Stimulated activated CD4-positive, alpha-beta T cell treated with anti-CD3 and anti-CD28 coated beads, Interleukin-4, amount 100 ng/mL, for 24 hours (primary cell): ENCODE measurements at places on chromosomes 13 and 19.

DNA sequence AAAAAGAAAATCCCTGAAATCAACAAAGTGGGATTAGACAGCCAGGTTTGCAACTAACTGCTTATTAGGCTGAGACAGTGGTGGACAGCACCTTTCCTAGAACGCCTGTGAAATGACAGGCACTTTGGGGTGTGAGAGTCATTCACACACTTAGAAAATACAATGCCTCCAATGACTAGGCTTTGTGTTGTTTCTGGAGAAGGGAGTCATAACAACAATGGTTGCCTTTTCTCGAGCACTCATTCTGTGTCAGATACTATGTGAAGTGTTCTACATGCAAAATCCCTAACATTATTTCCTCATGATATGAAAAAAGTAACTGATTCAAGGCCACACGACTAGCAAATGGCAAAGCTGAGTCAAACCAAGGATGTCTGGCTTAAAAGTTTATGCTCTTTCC lies 41.2 kb downstream of the SACS start:
- no peak for DNase-seq

- no peak for DNase-seq
Observed at GRCh38 chr13:28583651-28584091, 75.3 kb upstream of the POMP start.

- DNase-seq = no peak
Observed at GRCh38 chr13:50073340-50073739, 58.1 kb downstream of the KCNRG start.

DNA sequence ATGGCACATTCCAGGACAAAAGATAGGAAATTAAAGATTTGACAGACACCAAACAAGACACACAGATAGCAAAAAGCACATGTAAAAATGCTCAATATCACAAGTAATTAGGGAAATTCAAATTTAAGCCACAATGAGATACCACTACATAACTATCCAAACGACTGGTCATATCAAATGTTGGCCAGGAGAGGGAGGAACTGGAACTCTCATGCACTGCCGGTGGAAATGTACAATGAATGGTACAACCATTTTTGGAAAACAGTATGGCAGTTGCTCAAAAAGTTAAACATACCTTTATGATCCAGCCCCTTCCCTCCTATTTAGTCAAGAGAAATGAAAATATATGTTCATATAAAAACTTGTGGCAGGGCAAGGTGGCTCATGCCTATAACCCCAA lies 36.8 kb upstream of the CYP2S1 start:
- DNase-seq = no peak

GRCh38 chr19:43779147-43779819 lies 1.5 kb downstream of the KCNN4 start:
- DNase-seq = no peak

GRCh38 chr13:21673789-21674489 lies 3.1 kb downstream of the FGF9 start:
- peak; percentile 29 for DNase-seq
